NCI-H1694 treated with DMSO at 0.1 percent for 48 hours (cell line): ENCODE measurements at places on chromosomes 13 and 19.

DNA sequence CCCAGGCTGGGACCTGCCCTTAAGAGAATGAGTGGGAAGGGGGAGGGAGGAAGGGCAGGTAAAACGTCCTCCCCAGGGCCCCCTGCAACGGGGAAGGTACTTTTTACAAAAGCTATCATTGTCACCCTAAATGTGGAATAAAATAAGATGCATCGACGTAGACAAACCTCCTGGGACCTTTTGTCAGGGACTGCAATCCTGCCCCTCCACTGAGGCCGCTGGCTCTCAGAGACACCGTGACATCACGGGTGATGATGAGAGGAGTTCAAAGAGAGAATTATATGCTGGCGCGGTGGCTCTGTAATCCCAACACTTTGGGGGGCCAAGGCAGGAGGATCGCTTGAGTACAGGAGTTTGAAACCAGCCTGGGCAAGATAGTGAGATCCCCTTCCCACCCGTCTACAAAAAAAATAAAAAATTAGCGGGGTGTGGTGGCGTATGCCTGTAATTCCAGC lies 1.8 kb upstream of the MYBPC2 start:
- DNase-seq, result no peak

DNA sequence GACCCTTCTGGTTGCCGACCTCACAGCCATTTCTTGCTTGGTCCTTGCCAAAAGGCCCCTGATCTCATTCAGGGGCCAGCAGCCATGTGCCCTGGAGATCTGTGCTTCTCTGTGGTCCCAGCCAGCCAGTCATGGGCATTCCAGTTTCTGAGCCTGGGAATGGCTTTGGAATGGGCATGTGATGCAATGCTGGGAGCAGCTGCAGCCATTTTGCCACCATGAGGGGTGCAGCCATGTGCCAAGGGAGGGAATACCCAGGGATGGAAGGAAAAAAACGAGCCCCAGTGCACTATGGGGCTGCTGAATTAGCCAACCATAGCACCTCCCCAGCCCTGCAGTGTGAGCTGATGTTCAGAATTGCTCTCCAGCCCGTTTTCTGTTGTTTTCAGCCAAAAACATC lies 26.3 kb downstream of the F2RL3 start:
- no peak for DNase-seq

GRCh38 chr13:107713314-107713713 lies 502.0 kb downstream of the LIG4 start:
- DNase-seq, result no peak

DNA sequence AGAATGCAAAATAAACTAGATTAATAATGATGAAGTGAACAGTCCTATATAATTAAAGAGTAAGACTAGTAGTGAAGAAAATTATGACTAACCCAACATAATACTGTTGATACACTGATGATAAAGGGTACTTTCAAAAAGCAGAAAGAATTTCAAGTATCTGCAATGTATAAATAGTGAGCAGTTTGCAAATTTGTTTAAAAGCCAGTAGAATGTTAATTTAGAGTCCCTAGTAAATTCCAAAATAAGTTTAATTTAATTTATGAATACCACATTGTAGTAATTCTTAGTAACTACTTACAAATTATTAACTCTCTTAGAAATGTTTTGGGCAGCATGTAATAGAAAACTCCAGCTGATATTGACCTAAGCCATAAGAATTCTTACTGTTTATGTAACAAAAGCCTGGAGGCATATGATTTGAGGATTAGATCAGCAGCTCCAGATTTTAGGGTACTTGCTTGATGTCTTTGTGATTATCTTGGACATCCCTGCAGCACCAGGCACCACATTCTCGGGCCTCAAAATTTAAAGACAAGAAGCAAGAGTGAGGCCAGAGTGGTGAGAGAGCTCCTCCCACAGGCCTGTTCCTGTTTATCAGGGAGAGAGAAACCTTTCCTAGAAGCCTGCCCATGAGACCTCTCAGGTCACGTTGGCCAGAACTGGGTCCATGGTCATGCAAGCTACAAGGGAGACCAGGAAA lies 67.6 kb upstream of the TDRD3 start:
- peak; percentile 1 for DNase-seq

- no peak for DNase-seq
These were observed 12.1 kb upstream of the GPR4 start for GRCh38 chr19:45613926-45614725.

DNA sequence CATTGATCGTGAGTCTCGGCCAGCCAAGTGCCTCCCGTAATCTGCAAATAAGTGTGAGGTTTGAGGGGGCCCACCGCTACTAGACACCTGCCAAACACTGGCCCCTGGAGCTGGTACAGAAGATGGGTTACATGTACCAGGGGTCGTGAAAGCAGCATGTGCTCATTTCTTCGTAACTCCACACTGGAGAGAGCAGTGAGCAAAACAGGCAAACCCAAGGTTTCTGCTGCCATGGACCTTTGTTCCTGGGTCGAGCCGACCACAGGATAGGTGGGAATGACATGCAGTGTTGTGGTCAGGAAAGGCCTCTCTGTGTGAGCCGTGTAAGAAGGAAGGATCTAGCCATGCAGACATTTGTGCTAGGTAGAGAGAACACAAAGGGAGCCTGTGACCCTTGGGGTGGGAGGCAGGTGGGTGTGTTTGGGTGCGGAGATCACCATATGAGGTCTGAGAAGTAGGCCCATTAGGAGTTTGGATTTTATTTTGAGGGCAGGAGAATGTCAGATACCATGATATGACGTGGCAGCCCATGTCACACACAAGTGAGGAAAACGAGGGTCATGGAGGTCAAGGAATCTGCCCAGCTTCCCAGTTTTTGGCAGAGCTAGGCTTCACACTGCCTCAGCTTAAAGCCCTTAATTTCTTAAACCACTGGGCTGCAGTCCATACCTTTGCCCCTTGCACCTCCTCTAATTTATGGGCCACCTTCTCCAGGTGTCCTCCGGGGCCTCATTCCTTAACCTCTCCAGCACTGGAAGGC lies 919 bp downstream of the GTF3A start:
- no peak for DNase-seq

DNA sequence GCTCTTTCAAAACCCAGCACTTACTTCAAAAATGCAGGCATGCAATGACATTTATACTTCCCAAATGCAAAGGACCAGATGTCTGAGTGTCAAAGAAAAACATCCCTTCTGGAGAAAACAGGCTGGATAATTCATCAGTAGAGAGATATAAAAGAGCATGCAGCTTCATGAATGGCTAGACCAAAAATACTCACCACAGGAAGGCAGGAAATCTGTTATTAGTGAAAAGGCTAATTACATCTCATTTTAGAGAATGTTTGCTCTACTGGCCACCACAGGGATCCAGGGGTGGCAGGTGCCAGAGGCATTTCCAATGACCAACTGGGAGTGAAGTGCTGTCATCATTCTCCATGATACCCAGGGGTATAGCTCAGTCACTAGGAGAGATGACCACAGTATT lies 106.5 kb downstream of the LHFPL6 start:
- DNase-seq, result no peak

DNA sequence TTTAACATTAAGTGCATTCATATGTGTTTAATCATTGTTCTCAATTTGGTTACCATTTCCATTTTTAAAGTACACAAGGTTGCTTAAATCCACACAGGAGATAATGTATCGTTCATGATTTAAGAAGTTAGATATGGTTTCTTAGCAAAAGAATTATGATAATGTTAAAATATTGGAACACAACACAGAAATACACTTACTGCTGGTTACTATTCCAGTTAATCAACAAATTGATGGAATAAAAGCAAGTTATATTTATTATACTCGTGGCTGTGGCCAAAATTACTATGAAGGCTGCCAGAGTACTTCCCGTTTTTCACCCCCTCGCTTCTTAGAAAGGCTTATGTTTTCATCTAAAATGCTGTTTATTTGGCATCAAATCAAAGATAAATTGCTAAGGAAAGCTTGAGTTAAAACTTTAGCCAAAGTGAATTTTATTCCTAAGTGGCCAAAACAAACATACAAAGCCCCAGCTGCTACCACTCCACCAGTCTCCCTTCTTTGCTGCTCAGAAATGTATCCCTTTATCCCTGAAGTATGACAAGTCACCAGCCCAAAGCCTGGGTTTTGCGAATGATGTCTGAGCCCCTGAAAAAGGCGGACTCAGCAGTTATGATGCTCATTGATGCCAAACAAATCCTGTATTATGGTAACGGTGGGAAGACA lies 27.7 kb downstream of the LCP1 start:
- DNase-seq, result no peak

- no peak for DNase-seq
These were observed 12.9 kb downstream of the DPF1 start for GRCh38 chr19:38211151-38211591.

DNA sequence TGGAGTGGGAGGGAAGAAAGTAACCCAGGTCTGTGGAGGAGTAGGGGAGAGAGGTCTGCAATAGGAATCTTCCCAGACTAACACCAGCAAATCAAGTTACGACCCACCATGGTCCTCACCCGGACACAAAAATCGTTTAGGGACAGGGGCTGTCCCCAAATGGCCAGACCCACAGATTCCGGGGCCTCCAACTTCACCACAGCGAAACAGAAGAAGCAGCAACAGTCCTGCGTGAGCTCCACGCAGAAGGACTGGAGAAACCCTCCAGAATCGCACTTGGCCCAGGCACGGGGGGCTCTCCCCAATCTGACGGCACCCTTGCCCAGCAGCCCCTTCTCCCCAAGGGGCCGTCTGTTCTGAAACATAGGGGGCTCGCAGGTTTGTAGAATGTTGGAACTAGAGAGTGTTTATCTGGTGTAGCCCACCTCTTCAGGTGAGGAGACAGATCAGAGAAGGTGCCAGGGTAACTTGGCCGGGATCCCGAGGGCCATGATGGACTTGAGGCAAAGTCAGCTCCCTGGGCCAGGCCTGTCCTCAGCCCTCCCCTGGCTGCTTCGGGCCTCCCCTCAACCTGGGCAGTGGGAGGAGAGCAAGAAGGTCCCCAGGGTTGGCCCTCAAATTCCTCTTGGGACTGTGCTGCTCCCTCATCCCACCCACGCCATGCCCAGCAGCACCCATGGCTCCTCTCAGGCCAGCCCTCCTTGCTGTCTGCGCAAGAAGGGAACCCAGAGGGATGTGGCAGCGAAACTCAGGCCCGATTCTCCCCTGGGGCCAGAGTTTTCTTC lies 82.5 kb upstream of the GPR183 start:
- no peak for DNase-seq

DNA sequence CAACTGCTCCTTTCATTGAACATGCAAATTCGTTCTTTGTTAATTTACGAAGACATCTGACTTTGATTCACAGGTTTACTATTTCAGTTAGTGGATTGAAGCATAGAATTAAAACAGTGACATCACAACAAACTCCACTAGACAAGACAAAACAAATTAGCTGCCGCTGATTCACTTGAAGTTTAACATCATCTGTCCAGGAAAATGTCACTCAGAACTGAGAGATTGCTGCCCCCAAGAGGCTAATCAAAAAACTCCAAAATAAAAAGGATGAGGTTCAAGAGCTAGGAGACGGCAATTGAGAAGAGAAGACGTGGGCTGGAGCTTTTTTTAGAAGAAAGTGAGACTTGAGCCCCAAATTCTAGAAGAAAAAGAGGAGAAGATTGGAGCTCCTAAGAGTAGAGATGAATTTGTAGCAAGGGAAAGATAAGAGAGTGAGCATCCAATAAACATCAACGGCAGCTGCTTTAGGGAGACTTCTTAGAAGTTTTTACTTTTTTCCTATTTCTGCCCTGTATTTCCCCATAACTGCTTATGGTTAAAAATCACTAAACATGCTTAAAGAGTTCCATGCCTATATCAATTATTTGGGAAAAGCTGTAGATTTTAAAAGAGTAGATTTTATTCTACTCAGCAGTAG lies 40.8 kb upstream of the TPP2 start:
- peak; percentile 83 for DNase-seq

DNA sequence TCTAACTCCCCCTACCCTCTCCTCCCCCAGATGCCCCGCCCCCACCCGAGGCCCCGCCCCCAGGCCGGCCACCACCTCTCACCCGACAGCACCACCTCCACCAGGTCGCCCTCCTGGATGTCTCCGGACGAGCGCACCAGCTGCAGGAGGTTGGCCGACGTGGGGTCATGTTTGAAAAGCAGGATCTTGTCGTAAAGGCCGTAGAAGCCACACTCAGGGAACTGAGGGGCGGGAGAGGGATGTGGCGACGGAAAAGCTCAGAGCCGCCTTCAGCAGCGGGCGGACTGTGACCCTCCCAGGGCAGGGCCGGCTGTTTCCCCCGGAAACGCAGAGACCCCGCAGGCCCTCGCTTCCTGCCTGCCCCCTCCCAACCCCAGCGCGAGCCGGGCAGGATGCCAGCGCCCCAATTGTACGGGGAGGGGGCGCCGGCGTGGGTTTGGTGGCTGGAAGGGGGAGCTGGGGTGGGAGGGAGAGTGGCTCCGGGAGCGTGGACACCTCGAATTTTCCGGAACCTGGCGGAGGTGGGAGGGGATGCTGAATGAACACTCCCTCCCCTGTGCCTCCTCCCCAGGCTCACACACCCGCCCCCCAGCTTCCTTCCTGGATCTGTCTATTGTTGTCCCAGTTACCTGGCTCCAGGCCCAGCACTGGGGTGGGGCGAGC lies 3.0 kb downstream of the PRKD2 start:
- DNase-seq, result no peak

GRCh38 chr13:97119943-97120342 lies 102.2 kb upstream of the MBNL2 start:
- DNase-seq, result no peak

DNA sequence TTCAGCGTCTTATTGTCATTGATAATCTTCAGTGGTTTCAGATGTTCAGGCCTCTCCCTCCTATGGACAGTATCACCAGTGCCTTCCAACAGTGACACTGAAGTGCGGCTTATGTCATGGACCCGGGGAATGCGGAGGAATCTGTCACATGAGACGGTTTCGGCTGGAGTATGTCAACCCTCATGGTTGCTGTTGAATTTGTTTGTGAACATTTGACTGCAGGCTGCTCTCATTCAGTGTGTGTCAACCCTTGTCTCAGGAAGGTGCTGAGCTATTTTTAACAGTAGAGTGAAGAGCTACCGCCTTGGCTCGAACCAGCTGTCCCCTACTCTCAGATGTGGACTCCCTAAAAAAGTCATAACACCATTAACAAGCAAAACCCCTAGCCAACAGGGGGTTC lies 138.8 kb upstream of the RNF113B start:
- DNase-seq, result no peak

- no peak for DNase-seq
These were observed 328 bp downstream of the CYP4F12 start for GRCh38 chr19:15673176-15673654.

DNA sequence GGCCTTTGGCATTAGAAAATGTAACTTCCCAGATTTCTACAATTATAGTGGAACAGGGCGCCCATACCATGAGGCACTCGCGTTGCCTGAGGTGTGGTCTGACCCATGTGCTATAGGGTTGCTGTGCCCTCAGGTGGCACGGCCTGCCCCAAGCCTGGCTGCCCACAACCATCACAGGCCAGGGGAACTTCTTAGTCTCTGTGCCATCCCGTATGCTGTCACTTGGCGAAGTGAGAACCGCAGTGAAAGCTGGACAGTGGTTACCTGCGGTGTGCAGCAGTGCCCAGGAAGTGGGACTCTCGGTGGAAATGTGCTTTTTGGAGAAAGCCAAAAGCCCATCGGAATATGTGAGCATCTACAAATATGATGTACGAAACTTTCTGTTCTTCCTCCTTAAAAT lies 88.2 kb upstream of the GPR183 start:
- no peak for DNase-seq

DNA sequence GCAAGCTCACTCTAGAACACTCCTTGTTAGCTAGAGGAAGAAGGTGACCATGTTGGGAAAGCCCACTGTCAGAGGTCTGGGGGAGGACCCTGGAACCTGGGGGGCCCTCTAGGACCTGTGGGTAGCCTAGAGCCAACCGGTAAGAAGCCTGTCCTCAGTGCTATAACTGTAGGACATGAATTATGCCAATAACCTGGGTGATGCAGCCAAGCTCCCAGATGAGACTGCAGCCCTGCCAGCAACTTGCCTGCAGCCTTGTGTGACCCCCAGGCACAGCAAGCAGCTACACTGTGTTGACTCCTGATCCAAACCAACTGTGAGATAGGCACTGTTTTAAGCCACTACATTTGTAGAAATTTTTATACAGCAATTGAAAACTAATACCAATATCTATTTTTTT lies 122.3 kb downstream of the MIPEP start:
- DNase-seq, result no peak
